Umbilical cord (tissue), 2 donors: ENCODE measurements at places on chromosomes 1 and 21.

- no peak for DNase-seq
These were observed 100.6 kb downstream of the DISC1 start for GRCh38 chr1:231727171-231727570.

GRCh38 chr1:214329470-214330220 lies 48.7 kb downstream of the SMYD2 start:
- no peak for DNase-seq

- DNase-seq: no peak
These were observed 82.9 kb downstream of the HLX start for GRCh38 chr1:220962031-220962751.

DNA sequence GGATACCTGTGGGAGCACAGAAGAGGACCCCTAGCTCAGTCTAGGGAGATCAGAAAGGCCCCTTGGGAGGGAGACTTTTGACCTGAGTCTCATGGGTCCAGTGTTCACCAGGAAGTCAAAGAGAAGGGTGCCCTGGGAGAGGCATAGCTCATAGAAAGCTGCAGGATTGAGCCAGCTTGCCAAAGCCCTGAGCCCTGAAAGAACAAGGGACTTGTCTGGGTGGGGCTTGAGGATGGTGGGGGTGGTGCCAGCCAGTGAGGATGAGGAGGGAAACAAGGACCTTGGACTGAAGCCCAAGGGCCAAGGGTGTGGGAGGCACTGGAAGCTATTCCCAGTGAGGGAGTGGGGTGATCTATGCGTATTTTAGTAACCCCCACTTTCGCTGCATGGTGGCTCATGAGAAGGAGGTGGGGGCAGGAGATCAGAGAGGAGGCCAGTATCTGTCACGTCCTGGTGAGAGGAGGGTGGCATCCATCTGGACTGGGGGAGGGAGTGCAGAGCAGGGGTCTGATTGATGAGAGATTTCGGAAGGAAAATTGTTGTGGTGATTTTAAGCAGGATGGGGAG lies 28.4 kb downstream of the DMBX1 start:
- DNase-seq: no peak

- DNase-seq: no peak
These were observed 12.1 kb downstream of the DISC1 start for GRCh38 chr1:231638647-231639046.

- DNase-seq: peak; percentile 71
These were observed 14.7 kb upstream of the LY9 start for GRCh38 chr1:160781186-160781766.

GRCh38 chr1:22822371-22822770 lies 111.7 kb downstream of the EPHB2 start:
- DNase-seq: no peak

GRCh38 chr1:211534545-211535291 lies 42.8 kb upstream of the RD3 start:
- DNase-seq: no peak

DNA sequence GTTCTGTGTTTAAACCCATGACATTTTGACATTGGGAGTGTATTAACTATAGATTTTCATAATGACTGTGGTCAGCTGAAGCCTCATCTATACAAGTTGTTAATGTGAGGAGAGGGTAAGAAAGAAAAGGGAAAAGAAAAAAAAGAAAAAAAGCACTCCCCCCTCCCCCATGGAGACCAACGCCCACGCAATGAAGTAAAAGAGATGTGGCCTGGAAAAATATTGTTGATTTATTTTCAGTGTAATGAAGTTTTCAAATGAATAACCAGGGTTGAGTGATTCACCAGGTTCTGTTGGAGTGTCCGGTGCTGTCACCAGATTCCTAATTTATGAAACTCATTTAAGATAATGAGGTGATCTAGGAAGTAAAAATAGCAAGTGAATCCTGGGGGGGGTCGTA lies 4.7 kb downstream of the RNF220 start:
- no peak for DNase-seq

DNA sequence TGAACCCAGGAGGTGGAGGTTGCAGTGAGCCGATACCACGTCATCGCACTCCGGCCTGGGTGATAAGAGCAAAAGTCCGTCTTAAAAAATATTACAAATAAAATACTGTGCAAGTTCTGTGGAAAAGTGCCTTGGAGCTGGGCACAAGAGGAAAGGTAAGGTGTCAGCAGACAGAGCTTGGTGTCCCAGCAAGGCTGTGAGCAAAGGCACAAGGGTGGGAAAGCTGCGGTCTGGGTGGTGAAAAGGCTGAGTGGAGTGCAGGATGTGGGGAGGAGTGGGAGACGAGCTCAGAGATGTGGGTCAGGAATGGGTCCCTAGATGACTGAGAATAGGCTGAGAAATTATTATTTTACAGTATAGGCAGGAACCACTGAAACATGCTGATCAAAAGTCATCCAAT lies 150.6 kb downstream of the RHOU start:
- no peak for DNase-seq

- DNase-seq: no peak
These were observed 62.9 kb upstream of the HOOK1 start for GRCh38 chr1:59751801-59752200.

- no peak for DNase-seq
These were observed 34.9 kb upstream of the PTGFRN start for GRCh38 chr1:116874733-116875249.

DNA sequence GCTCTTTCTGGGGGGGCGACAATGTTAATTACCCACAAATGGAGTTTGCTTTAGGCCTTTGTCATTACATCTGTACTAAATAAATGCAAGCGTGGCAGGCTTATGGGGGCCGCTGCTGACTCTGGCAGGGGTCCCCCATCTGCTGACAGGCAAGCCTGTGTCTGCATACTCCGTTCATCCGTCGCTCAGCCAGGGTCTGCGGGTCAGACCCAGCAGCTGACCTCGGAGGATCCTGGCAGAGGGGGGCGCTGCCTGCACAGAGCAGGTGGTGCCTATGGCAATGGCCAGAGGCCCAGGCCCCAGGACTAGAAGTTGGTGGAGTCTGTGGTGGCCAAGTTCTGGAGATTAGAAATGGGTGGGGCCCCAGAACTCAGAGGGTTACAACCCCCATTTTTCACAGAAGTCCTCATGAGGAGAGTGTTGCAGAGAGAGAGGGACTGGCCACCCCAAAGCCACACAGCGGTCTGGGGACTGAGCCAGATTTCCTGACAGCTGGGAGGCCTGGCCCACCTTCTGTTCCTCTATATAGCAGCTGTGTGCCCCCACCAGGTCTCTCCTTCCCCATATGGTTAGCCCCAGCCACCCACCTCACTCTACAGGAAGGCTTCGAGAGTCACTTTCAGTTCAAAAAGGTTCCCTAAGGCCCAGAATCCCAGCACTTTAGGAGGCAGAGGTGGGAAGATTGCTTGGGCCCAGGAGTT lies 31.0 kb downstream of the TTC39A start:
- no peak for DNase-seq

- no peak for DNase-seq
These were observed 272.8 kb downstream of the TNR start for GRCh38 chr1:175470591-175470990.

DNA sequence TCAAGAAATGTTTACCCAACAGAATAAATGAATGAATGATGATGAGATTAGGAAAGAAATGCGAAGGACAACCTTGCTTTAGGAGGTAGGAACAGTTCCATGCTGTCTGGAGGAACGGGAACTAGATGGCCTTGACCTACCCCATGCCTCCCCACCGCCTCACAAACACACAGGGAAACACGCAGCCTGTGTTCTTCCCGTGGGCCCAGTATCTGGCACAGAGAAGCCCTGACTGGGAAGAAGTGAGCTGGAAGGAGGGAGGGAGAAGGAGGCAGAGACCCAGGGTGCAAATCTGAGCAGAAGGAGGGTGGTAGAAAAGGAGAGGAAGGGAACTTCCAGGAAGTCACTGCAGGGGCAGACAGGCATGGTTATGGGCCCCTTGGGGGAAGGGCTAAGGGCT lies 3.5 kb upstream of the ADORA1 start:
- DNase-seq: no peak

DNA sequence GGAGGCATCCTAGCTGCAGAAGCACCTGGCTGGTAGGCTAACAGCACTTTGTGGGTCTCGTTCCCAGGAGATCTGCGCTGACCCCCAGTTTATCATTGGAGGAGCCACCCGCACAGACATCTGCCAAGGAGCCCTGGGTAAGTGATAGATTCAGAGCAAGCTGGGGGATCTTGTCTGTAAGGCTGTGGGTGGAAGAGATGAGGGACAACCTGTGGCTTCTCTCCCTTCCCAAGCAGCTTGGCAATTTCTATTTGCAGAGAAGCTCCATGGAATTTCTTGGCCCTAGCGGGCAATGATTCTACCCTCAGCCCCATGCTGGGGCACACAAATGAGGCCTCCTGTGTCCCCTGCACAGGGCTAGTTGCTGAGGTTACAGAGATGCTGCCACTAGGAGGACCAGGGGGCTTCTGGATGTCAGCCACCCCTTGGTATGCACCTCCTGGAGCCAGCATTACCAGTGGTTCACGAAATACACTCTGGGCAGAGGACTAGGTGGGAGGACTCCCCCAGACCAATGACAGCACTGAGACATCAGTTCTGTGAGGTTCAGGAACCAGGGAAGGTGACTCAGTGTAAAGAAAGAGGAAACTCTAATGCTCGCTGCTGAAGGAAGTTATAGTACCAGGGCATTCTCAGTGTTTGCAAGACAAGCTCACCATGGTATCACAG lies 5.5 kb downstream of the CAPN2 start:
- DNase-seq: no peak

- DNase-seq: peak; percentile 40
These were observed 45.3 kb upstream of the ARHGEF10L start for GRCh38 chr1:17494114-17494729.

GRCh38 chr21:25750085-25750484 lies 15.3 kb downstream of the GABPA start:
- no peak for DNase-seq

- no peak for DNase-seq
These were observed 2.0 kb downstream of the HNRNPR start for GRCh38 chr1:23341931-23342692.
